ENCODE measurements at places on chromosomes 6 and 20.

- DNase-seq, result no peak
Observed at GRCh38 chr6:144036064-144036834, 28.2 kb upstream of the PLAGL1 start.

DNA sequence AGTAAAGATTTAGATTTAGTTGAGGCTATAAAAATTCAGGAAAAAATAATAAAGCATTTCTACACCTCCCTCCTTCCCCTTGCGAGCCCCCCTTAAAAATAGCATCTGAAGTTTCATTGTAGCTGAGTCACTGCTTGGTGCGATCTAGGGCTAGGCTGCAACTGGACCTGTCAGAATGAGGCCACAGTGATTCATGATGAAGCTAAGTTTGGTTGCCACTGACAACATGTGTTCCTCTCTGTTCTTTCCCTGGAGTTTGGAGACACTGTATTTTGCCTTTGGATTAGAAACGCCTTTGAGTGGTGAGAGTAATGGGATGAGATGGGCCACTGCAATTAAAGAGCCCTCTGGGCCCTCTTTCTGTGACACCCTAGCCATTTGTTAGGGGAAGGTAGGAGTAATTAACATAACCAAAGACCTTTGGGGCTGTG, 334.1 kb downstream of the NRN1 start:
- DNase-seq, result no peak

DNA sequence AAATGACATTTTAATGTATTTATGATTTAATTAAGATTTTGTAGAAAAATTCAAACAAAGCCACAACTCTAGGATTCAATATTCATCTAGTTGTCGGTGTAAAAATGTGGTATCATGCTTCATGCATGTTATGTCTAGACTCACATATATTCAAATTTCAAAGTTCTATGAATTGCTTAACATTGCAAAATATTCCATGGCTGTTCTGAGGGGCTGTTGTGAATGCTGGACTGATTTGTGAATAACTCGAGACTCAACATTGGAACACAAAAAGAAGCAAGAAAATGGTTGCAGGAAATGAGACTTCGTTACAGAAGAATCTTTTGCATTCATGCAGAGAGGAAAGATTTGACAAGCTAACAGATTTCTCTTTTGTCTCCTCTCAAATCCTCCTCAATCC, 705.9 kb downstream of the DHX35 start:
- DNase-seq, result no peak

DNA sequence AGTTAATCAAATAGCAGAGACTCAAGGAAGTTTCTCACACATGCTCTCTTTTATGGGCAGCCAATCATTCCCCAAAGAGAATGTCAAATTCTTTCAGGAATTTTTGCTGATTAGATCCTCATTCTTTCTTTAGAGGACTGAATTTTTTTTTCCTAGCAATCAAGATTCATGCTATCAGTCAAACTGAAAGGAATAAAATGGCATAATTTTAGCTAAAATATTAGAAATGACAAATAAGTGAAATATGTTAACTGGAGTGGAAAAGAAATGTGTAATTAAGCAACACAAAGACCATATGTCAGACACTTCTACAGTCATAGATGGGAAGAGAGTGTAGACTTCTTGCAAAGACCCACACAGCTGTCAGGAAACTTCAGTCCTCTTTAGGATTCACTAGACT, 242.3 kb upstream of the RNF217 start:
- DNase-seq, result no peak

DNA sequence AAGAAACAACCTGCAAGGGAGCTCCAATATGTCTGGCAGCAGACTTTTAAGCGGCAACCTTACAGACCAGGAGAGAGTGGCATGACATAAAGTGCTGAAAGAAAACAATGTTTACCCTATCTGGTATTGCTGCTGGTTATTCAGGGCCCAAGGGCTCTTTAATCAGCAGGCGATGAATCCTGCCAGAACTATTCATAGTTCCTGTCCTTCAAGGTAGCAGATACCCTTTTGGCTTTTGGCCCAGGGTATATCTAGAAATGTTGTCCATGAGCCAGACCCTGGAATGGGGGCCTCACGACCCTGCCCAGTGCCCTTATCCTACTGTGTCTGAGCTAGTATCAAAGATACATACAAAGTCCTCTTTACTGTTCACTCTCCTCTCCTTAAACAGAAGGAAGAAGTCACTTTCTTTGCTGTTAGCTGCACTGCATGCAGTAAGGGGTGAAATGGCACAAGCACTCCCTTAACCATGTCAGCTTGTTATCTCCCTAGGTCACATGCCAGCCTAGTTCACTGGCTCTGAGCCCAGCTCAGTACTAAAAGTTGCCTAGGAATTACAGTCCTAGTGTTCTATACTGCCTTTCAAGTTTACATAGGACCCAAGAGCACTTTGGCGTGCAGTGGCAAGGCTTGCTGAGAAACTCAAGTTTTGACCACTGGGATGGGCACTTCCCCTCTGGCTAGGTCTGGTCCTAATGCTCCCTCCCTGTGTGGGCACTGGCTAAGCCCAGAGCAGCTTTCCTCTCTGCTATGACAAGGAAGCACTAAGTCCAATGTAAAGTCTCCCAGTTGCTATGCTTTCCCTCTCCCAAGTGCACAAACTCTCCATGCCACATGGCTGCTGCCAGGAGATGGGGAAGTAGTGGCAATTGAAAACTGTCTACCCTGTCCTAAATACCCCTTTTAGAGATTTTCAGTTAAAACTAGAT, 122.0 kb downstream of the HTR1B start:
- no peak for DNase-seq

DNA sequence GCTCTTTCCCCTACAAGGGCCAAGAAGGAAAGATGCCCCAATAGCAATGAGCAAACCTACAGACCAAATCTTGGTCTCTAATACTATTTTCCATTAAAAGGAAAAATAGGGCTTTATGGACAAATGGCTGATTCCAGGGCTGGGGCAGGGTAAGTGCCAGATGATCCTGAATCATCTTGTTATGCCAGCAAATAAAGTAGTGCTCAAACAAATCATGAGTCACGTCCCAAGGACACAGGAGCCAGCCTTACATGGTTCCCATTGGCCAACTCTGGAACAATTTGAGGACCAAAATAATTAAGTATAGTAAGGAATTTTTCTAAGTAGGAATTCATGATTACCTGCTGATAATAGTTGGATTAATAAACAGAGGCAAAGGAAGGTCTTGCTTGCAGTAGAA, 53.2 kb upstream of the NKX2-4 start:
- no peak for DNase-seq

- no peak for DNase-seq
Observed at GRCh38 chr6:131640100-131640499, 3.0 kb downstream of the ENPP3 start.

- DNase-seq, result no peak
Observed at GRCh38 chr6:133590814-133591213, 298.1 kb upstream of the TCF21 start.

DNA sequence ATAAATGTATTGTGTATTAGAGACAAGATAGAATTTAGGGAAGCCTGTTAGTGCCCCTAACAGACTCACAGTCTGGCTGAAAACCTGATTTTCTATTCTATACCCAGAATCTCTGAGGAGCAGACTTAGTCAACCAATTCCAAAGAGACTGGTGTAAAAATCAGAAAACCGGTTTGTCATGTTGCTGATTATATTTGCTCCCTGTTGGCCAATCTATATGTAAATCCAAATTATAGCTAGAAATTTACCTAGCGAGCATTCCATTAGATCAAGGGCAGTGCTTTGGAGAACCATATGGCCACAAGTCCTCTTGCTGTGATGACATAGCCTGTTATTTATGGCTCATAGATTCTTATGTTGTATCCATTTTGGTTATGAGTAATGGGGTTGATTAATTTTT, 4.8 kb downstream of the NFYA start:
- DNase-seq, result no peak

GRCh38 chr20:20454850-20455627, 87.1 kb downstream of the INSM1 start:
- DNase-seq, result no peak

GRCh38 chr6:16383607-16384206, 145.3 kb downstream of the GMPR start:
- DNase-seq, result no peak

- DNase-seq, result no peak
Observed at GRCh38 chr6:40253420-40253819, 319.2 kb upstream of the MOCS1 start.

DNA sequence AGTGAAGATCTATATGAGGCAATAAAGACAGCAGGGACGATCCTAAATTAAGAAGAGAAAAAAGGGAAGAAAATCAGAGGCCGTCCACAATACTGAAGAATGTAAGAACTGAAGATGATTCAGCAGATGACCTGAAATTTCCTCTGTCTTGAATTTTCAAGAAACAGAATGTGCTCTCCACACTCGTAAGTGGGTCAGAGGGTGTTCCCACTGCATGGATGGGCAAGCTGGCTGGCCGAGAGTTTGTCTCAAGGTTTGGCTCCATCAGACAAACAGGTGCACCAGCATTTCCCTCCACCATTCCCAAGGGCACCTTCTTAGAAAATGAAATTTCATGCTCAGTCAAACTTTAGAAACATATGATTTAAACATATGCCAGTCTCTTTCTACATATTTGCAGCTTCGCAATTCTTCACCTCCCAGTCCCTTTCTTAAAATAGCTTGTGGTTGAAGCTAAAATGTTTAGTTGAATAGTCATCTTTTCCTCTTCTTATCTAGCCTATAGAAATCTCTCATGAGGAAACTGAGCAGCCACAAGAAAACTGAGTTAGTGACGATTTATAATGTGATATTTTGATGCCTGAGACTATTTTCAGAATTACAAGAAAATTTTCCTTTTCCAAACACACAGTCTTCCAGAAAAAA, 576.4 kb downstream of the PRKN start:
- DNase-seq, result no peak

GRCh38 chr6:38552121-38552520, 87.6 kb downstream of the BTBD9 start:
- DNase-seq, result no peak

DNA sequence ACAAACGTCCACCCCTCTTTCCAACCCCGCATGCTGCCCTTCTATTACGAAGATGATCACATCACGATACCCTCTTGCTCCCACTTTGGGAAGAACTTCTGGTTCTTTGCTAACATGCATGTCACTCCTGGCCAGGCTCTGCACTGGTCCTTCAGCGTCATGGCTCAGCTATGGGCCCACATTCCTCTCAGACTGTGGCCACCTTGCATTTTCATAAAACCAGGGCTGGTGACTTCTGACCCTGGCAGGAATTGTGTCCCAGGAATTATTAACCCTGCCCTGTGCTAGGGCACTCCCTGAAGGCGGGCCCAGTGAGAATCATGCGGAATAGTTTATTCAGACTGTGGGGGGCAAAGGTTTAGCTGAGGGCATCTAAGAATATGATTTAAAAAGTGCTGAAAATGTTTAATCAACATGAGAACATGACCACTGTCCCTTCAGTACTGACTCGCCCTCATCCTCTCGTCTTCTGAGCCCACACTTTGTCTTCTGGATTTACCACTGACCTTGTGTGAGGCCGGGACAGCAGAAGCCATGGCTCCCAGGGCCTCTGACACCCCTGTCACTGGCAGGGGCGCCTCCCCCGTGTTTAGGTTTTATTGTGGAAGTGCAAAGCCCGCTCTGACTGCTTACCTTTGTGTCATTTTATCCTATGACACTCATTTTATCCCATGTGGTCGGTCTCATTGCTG, 38.1 kb upstream of the THBS2 start:
- DNase-seq, result no peak

GRCh38 chr6:134034478-134034877, 17.9 kb downstream of the SLC2A12 start:
- DNase-seq, result no peak

DNA sequence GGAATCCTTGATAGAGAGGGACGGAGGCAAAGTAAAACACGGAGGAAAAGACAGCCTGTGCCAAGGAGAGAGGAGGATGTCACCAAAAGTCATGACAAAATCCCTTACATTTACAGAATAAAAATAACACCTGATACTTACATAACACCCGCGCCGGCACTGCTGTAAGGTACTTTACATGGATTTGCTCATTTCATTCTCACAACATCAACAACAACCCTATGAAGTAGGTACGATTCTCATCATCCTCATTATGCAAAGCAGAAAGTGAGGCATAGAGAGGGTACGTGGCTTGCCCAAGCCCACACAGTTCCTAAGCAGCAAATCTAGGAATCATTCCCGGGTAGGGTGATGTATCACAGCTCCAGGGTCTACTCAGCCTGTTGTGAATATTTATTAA, 67.6 kb upstream of the NFATC2 start:
- DNase-seq, result no peak

DNA sequence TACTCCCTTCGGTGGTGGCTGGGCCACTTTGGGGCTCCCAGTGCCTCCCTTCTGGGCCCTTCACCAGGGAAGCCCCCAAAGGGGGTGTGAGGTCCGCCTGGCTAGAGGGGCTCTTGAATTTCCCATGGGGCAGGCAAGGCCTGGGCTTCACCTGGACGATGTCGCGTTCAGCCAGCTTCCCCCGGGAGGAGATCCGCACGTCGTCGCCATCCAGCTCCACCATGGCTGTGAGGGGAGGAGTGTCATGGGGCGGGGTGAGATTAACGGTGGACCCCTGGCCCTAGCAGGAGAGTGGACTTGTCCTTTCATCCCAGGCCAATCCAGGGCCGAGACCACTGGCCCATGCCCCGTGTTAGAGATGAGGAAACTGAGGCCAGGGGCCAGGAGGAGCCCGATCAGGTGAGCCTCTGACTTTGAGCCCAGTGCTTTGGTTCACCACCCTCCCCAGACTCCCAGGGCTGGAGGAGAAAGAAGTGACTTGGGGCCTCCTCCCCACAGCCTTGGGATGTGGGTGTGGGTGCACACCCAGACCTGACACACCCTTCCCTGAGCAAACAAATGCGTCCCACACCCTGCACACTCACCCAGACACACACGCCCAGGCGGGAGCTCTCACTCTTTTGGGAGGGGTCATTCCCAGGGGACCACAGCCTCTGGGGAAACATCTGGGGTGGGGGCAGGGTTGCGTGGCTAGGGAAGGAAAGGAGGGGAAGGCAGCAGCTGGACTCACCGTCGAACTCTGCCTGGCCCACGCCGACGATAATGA, 46.1 kb downstream of the RAB44 start:
- no peak for DNase-seq

- no peak for DNase-seq
Observed at GRCh38 chr20:16580620-16581019, 7.4 kb upstream of the KIF16B start.
